MCF 10A (cell line): ENCODE measurements at places on chromosomes 7 and 10.

DNA sequence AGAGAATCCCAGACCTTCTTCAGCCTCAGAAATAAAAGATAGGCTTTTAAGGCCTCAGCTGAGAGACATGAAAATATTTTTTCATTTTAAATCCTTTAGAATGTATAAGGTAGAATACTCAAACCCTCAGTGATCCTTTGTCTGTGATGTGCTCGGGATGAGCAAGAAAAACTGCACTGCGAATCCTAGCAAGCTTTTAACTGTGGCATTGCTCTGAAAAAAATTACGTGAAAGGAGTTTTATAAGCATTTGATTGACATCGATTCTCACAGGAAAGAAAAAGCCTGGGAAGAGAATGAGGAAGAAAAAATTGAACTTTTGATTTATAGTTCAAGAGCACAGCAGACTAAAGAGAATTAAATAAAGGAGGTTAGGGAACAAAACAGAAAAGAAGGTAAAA is 120.0 kb downstream of the TMEM168 start:
- no peak for DNase-seq

DNA sequence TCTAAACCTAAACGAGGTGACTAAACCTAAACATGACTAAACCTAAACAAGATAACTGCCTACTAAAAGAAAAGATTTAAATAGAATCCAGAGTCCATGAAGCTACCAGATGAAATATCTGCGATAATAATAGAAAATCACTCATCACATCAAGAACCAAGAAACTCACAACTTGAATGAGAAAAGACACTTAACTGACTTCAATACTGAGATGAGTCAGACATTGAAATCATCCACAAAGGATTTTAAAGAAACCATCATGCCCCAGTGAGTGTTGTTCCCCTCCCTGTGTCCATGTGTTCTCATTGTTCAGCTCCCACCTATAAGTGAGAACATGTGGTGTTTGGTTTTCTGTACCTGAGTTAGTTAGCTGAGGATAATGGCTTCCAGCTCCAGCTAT is 416.0 kb downstream of the CALN1 start:
- no peak for DNase-seq

DNA sequence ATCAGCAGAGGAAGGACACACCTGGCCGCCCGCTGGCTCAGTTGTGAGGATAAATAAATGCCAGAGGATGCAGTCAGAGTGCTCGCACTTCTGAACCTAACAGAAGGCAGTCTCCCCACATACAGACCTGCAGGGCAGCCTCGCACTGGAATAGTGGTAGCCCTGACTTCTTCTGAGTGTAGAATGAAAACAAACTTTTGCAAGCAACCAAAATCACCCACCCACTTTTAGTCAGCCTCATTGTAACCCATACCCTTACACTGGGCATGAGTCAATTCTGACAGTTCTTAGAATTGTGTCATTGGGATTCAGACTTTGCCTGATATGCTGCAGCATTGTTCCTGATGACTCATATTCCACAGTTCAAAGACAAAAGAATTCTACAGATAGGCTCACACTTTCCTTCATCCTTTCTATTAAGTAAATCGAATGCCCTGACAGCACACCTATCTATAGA is 167.0 kb upstream of the CDK1 start:
- peak; percentile 87 for DNase-seq

GRCh38 chr7:102260856-102261255 is 25.8 kb upstream of the SH2B2 start:
- DNase-seq = no peak

DNA sequence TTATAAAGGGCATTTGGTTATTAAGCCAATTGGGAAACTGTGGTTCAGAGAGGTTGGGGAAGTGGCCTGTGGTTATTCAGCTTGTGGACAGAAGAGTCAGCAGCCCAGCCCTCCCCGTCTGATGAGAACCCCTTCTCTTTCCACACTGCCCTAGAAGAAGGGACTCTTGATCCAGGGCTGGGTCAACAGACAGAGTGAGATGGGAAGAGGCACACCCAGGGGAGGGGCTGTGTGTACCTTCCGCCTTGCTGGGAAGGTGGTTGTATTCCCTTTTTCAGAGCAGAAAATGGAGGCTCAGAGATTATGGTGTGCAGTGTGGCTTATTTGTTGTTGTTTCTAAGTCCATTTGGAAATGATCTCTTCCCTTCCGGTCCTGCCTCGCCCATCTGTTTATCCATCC is 103.4 kb downstream of the GRK5 start:
- DNase-seq = no peak

DNA sequence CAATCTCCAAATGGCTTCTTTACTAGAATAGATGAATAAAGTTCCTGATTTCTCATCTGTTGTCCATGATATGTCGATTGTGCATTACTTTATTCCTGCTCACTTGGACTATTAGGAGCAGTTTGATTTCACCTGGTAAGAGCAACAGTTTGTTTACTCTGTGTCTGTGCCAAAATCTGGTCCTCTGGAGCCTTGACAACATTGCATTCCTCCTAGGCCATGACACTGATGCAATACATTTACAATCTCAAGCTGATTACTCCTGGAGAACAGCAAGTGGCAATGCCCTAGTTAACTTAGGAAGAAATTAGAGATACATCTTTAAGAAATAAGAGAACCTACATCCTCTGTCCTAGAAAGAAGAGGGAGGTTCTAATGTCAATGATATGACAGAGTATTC is 71.8 kb downstream of the SGCE start:
- DNase-seq = peak; percentile 57

DNA sequence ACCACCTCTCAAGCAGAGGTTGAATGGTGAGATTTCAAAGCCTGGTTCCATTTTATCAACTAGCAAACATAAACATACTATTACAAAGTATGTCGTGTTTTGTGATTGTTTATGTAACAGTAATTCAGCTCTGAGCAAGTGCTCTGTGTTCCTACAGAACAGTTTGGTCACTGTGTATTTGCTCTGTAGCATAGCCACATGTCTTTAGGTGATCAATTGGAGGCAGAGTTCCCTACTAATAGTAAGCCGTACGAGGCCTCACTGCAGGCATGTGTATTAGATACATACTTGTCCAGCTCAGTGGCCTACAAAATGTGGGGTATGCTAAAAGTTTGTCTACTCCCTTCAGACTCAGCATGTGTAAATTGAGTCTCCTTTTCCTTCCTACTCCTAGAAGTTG is 53.0 kb downstream of the C1GALT1 start:
- DNase-seq = no peak

DNA sequence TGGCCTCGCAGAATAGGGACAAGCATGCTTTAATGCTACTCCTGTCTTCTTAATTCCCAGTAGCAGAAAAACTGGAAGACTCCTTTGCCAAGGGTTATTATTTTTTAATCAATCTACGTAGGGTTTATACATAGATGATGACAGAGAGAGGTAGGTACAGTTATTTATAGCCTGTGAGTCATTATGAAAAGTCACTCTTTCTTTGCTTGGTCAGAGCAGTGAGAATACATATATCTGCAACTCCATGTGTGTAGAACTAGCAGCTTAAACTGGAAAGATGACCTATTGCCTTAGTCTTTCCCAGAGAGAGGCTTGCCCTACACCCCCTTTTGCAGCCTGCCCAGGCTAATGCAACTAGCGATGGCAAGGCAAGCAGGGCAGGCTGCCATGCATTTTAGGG is 1050.6 kb downstream of the NRG3 start:
- DNase-seq = peak; percentile 29

GRCh38 chr7:13050703-13051102 is 363.3 kb downstream of the ARL4A start:
- peak; percentile 31 for DNase-seq

DNA sequence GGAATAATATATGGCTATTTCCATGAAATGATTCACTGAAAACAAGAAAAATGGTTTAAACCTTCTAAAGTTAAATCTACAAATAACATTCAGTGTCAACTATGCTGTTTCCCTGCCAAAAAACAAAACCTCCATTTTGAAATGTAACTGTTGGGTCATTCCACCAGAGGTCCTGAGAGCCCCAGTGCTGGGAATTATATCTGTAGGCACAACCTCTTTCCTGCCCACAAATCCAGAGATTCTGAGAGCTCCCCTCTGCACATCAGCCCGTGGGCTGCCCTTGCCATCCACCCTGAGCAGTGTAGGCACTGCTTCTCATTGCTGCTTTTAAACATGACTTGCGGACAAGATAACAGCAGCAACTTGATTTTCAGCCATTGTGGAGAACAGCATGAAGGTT is 198.6 kb downstream of the TMEM178B start:
- DNase-seq = no peak

DNA sequence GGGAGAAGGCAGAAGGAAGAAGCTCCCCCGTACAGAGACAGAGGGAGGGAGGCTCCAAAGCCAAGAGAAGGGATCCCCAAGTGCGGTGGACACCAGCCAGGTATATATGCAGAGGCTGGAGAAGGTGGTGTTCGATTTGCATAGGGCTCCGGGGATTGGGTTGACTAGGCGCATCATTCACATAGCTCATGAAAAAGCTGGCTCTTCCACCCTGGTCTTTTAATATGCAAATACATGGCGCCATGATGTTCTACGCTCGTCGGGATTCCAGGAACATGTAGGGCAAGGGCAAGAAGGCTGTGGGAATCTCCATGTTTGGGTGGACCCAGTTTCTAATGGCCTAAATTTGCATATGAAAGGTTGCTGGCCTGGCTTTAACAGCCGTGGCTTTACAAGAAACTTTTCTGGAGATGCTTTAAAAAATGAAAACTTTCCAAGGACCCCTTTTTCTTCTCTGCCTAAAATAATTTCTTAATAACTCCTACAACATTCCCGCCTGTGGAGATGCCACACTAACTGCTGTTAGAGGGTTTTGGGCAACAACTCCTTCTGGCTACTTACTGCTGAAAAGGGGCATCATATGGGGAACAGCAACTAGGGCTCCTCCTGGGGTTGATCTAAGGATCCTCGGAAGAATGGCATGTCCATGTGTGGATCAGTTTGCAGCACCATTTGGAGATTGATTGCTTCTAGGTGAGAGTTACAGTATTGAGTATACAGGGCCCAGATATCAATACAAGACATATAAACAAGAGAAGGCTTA is 28.3 kb downstream of the C1GALT1 start:
- no peak for DNase-seq

DNA sequence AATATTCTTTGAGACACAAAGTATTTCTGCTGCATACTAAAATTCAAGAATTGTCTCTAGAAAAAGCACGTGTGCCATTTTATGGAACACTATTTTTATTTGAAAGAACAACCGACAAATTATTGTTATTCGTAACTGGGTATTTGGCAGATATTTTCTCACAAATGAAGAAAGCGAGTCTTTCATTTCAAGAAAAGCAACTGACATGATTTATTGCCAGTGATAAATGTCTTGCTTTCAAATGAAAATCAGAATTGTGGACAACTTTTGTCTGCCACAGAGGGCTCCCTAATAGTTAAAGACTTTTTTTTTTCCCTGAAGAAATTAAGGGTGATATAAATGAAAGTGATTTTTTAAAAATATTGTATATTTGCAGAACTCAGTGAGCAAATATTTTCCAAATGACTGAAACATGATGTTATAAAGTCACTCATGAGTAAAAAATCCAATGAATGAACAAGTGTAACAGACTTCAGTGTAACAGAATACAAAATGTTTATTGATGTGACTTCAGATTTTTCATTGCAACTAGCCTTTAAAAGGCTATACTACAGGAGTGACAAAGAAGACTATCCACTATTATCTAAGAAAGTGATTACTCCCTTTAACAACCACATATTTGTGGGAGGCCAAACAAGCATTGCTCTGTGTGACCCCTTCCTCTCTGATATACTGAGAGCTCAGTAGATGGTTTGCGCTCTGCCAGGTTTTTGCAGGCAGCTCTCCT is 49.0 kb upstream of the SEMA3E start:
- no peak for DNase-seq

- DNase-seq = no peak
Observed at GRCh38 chr7:100543586-100543985, 4.6 kb downstream of the AGFG2 start.

GRCh38 chr7:154912871-154913637 is 89.9 kb downstream of the PAXIP1 start:
- no peak for DNase-seq

DNA sequence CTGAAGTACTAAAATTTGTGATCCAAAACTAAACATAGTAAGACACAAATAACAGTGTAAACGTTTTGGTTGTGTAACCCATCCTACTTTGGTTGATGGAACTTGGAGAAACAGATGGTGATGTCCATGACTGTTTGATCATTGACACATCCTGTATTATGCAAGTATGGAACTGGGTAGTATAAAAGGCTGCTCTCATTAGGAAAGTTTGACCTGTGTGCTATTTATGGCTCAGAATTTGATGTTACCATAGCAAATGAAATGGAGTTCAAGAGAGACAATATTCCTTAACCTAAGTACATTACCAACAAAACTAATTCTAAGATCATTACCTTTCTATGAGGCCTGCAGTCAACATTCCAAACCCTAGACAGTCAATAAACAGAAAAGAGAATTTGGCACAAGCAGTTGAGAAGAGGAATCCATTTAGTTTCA is 39.9 kb downstream of the DKK1 start:
- peak; percentile 47 for DNase-seq
